Effector memory CD8-positive, alpha-beta T cell (primary cell): ENCODE measurements at places on chromosomes 7 and 10.

- no peak for DNase-seq
Measured at GRCh38 chr7:47580175-47580706, 1.7 kb downstream of the TNS3 start.

DNA sequence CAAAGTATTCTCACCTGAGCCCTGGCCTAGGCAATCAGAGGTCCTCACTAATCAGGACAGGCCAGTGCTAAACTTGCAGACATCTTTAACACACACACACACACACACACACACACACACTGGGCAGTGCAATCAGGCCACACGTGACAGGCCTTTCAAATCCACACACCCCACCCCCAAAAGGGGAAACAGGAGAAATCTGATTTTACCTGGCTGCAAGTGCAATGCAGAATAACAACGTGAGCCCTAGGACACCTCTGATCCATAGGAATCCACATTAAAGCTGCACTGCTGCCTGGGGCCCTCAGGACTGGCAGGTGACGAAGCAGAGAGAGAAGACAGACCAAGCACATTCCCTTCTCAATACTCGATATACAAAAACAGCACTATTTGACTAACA is 218.9 kb downstream of the FAM107B start:
- no peak for DNase-seq

DNA sequence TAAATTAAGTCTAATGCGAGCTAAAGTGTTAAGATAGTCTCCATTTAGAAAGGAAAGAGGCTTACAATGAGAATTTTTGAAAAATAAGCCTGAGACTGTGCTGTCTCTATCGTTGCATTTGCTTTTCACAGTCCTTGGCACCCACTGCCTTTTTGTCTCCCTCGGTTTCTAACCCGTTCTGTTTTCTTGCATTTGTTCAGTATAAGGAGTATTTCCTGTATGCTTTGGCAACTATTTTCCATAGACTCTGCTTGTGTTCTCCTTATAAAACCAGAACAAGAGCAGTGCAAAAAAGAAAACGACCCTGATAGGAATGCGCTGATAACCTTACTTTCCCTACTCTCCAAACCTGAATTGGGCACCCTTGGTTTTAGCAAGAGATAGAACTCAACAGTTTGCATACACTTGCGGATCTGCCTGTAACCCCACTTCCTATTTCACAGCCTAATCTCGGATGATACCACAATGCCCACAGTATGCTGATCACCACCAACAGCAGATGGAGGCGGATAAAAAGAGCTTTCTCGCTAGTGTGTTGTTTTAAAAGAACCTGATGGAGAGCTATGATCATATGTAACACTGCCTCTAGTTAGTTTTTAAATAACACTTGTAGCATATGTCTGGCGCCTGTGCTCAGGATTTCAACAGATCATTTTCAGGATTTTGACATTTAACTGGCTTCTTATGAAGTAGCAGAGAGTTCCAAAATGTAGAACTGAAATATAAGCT is 1.6 kb upstream of the ARHGAP12 start:
- DNase-seq: peak; percentile 43

DNA sequence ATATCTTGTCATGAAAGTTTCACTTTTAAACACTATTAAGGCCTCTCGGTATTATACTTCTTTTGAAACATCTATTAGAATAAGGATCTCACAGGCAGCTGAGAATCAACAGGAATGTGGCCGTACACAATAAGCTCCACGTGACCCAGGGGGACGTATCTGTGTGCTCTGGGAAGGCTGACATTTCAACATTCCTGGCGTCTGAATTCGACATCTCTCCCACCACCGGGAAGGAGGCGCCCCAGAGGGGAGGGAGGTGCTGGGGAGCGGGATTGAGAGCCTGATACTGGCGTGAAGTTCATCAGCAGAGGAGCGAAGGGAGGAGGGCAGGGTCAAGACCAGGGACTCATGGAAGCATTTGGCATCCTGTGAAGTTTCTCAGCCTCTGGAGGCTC is 401.3 kb downstream of the DNAJB6 start:
- DNase-seq: no peak
